Gastroesophageal sphincter (tissue), 4 donors: ENCODE measurements at places on chromosomes 7 and 10.

- no peak for ATAC-seq
Measured at GRCh38 chr7:21417647-21418046, 10.2 kb upstream of the SP4 start.

DNA sequence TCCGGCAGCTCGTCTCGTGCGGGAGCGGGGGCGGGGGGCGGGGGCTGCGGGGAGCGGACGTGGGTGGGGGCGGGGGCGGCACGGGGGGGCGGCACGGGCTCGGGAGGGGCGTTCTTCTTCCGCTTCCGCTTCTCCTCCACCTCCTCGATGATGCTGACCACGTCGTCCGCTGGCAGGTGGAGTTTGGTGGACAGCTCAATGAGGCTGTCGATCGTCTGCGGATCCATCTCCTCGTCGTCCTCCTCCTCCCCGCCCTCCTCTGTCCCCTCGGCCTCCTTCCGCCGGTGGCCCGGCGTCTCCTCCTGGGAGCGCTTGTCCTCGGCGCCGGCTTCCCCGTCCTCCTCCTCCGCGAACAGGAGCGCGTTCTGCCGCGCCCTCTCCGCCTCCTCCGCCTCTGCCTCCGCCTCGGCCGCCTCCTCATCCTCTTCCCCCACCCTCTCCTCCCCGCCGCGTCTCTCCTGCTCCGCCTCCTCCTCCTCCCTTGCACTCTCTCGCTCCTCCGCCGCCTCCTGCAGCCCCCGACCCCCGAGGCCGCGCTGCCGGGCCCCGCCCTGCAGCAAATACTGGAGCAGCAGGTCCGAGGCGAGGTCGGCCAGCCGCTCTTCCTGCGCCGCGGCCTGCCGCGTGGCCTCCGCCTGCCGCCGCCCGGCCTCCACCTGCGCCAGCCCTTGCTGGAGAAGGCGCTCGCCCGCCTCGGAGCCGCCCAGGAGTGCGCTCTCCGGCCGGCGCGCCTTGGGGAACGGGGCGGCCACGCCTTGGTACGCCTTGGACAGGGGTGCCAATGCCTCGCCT is 1.9 kb downstream of the VGF start:
- no peak for ATAC-seq

DNA sequence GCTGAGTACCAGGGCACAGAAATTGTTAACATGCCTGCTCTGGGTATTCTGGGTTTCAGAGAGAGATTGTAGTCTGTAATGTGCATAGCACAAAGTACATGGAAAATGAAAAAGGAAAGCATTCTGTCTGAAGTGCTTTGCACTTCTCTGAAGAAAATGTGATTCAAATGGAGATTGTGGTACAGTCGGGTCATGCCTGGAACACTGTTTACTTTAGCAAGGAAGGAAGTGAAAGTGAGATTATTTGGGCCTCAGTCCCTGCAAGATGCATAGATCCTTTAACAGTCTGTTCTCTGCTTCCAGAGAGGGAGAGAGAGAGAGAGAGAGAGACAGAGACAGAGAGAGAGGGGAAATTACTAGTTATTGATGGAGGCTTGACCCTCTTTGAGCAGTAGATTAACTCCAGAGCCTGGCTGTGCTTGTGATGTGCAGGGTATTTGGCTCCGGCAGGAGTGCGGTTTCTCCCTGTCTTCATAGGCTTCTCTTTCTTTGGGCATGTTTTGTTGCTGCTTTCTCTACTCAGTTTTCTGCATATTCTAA is 5.4 kb downstream of the VWC2 start:
- no peak for ATAC-seq

- no peak for ATAC-seq
Measured at GRCh38 chr7:128094686-128095085, 63.4 kb upstream of the LRRC4 start.

DNA sequence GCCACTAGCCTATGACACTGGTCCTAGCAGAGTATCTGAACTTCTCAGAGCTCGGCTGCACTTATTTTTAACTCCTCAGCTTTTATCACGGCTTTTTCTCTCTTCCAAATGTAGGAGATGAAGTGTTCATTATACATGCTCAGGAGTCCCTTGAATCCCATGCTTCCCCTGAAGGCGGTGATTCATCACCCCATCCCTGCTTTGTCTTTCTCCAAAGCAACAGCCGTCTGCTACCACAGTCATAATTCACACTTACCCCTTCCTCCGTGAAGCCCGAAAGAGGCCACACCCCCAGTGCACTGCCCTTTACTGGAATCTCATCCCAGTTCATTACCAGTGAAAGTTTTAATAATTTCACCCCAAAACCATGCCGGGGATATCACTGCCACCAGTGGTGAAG is 301.5 kb upstream of the SHH start:
- ATAC-seq, result no peak

GRCh38 chr7:2564970-2565540 is 6.3 kb downstream of the IQCE start:
- no peak for ATAC-seq

DNA sequence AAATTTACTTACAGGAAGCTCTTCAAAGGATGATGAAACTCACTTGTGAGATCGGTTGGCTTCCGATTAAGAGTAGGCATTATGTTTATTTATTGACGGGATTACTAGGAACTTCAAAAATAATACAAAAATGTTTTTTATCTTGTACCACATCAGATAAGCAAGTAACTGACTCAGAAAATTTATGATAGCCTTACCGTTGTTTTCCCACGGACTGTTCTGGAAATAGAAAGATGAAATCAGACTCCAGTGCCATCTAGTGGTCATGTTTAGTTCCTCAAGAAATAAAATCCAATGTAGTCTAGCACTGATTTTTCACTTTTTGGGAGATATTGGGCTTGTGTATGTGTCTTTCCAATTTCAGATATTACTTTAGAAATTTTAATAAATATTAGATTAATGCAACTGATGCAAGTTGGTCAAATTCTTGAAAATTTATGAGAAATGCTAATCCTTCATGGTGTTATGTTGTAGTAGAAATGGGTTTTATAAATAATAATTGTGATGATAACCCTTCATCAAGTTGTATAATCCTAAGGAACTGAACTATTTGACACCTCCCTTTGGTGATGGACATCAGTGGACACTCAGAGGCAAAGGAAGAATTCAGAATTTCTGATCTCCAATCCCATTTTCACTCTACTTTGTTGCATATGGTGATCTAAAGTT is 168.8 kb downstream of the TMEM26 start:
- peak; percentile 26 for ATAC-seq
